ENCODE measurements at places on chromosomes 2 and 18.

GRCh38 chr2:202750763-202751427 lies 116.1 kb downstream of the FAM117B start:
- no peak for DNase-seq

GRCh38 chr2:28348149-28348567 lies 44.5 kb upstream of the FOSL2 start:
- DNase-seq: peak; percentile 58

DNA sequence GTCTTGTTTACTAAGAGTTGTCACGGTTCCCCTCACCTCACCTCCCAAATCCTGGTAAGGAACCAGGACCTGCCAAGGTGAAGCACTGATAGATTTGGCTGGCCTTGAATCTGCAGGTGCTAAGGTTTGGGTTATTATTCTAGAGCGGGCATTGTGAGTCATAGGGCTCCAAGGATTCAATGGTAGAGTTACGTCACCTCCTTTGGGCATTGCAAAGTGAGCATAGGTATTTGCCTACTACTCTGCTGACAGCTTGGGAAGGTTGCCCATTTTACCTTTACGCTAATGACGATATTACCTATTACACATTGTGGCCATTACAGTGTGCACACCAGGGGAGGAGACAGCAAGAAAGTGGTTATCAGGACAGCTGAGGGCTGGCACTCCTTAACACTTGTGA lies 59.3 kb downstream of the SETBP1 start:
- no peak for DNase-seq

GRCh38 chr2:199740111-199740428 lies 110.9 kb downstream of the FTCDNL1 start:
- DNase-seq: no peak

DNA sequence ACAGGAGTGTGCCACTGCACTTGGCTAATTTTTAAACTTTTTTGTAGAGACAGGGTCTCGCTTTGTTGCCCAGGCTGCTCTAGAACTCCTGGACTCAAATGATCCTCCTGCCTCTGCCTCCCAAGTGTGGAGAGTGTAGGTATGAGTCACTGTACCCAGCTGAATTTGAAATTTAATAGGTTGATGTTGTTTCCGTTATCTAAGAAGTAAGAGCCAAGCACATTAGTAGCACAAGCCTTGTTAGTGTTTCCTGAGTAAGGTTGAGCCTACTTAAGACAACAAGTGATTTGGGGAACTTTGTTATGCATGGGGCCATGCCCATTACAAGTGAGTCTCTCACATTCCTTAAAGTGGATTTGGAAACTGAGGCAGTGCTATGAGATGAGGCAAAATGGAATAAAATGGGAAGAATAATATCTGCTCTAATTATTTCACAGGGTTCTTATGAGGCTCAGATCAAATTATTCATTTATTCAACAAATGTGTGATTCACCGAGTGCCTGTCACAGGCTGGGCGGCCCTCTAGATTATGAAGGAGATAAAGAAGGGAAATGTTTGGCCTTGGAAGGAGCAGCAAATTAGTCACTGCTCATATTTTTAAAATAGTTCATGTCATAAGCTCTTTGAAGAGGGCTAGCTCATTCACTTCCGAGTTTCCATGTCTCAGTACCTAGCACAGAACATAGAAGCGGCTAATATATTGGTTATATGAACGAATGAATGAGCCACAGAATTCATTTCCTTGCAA lies 217.2 kb downstream of the LDLRAD4 start:
- DNase-seq: no peak

DNA sequence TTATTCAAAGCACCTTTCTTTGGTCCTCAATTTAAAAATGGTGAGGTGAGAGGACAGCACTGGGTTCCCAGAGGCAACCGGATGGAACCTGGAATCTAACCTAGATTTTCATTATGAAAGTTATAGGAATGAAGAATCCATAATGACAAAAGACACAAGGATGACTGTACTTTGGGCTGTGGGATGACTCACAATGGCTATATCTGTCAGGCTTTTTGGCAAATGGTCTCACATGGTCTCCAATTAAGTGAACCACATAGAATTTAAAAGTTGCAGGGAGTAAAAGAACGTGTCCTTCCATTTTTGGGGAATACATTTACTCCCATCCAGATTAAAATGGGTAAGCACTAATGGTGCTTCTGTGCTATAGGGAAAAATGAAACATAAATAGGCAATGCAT lies 31.8 kb upstream of the LYPD1 start:
- DNase-seq: no peak

DNA sequence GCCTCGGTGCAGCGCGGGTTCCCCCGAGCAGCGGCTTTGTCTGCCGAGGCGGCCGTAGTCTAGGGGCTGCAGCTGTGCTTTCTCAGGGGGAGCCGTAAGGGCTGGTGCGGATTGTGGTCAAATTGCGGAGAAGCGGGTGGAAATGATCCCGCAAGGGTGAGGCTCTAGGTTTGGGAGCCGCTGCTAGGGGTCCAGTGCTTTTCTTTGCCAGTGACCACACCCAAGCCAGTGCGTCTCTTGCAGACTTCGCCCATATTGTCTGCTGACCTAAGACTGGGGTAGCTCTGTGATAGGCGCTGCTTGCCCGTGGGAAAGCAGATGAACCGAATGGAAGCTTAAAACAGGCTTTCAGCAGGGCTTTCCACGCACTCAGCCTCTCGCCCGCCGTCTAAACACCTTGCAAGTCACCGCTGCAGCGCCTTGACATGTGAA lies 2.1 kb downstream of the DPYSL5 start:
- DNase-seq: no peak

DNA sequence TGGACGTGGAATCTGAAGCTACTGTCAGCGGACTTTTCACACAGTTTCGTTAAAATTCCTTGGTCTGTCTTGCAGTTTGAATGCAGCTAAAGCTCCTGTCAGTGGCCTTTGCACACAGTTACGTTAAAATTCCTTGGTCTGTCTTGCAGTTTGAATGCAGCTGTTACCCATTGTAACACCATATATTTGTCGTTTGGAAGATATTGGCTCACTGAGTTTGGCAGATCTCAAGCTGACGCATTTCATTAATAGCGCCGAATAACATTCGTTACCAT lies 1.0 kb downstream of the LIMS1 start:
- no peak for DNase-seq

- no peak for DNase-seq
Measured at GRCh38 chr2:128724972-128725371, 406.3 kb upstream of the HS6ST1 start.

DNA sequence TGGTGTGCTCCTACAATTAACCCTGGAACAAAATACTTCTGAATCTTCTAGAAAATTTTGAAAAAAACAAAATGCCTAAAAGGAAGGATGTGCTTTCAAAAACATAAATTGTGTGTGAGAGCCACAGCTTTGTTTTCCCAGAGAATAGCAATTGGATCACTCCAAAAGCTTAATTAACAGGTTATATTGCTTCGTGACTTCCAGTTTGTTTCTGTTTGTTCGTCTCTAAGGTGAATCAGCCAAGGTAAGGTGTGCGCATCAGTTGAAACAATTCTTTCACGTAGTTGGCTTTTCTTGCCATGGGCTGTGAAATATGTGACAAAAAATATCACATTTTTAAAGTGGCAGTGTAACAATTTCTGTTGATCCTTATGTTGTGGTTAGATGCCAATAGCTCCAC lies 90.3 kb upstream of the BARD1 start:
- DNase-seq: no peak

DNA sequence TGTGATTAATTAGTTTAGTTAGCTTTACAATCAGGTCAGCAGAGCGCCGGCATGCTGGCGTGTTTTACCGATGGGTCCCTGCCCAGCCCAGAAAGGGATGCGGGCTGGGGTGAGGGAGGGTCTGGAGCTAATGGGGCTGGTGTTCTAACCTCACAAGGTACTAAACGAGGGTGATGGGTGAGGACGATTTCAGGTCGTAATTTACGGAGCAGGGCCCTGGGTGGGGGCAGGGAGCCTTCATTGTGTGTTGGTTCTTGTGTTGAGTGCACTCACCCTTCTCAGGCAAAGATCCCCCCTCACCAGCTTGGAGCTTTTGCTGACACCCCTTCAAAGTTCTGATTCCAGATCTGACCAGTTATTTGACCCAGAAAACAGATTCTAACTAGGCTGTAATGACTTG lies 39.5 kb downstream of the PTGR3 start:
- no peak for DNase-seq

DNA sequence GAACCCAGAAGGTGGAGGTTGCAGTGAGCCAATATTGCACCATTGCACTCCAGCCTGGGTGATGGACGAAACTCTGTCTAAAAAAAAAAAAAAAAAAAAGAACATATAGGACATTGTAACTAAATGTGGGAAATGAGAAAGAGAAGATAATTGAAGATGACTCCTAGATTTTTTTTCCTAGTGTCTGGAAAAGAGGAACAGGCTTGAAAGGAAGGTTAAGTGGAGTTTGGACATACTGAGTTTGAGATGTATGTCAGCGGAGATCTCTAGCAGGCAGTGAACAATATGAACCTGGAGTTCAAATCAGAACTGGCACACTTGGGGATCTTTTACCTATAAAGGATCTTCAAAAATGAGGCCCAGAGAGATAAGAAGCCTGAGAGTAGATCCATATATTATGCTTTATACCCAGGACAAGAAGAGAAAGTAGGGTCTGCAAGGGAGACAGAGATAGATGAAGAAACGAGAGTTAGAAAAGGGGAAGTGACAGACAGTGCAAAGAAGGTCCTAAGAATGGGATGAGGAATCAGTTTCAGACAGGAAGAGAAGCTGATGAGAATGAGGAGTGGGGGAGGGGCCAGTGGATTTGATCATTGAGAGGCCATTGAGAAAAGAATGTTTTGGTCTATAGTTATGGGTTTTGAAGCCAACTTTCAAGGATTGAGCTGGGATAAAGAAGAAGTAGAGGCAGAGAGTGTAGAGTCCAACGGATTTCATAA lies 46.9 kb upstream of the CD28 start:
- no peak for DNase-seq

GRCh38 chr2:85319796-85320195 lies 8.0 kb downstream of the TGOLN2 start:
- no peak for DNase-seq

DNA sequence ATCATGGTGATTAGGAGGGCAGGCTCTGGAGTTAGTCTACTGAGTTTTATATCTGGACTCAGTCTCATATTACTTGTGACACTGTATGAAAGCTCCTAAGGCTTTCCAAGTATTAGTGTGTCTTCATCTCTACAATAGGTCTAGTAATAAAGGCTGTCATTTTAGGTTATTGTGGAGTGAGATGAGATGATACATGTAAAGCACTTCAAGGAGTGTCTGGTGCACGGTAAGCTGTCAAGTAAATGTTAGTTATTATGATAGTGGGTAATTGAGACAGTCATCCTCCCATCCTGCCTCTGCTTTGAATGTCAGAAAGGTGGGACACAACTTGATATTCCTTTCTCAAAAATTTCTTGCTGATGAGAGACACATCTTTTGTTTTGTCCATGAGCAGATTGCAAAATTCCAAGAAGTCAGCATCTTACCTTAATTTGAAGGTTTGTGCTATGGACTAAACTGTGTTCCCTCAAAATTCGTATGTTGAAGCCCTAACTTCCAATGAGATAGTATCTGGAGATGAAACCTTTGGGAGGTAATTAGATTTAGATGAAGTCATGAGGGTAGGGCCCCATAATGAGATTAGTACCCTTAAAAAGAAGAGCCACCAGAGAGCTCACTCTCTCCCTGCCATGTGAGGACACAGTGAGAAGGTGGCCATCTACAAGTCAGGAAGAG lies 41.4 kb upstream of the UPP2 start:
- no peak for DNase-seq

- no peak for DNase-seq
Measured at GRCh38 chr2:166365803-166366420, 9.8 kb downstream of the SCN9A start.

DNA sequence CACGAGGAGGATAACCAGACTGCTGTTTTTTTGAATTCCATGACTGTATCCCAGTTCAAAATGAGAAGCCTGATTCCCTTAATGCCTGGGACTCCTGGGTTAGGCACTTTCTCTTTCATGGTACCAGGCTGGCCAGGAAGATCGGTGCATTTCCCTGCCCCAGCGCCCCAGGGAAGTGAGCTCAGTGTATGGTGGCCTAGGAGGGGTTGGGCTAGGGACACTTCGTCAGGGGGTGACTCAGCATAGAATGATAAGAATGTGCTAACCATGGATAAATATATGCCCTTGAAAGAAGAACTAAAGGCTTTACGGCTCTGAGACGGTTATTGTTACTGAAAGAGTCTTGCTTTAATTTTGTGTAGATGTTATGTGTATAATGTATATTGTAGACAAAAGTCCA lies 27.5 kb upstream of the FAM237A start:
- no peak for DNase-seq

All from stimulated activated CD8-positive, alpha-beta memory T cell treated with anti-CD3 and anti-CD28 coated beads, Interleukin-15, amount 100 ng/mL, for 48 hours (primary cell).